ENCODE measurements at places on chromosomes 3 and 15.

- no peak for DNase-seq
These were observed 140.4 kb upstream of the ABI3BP start for GRCh38 chr3:101133652-101134051.

DNA sequence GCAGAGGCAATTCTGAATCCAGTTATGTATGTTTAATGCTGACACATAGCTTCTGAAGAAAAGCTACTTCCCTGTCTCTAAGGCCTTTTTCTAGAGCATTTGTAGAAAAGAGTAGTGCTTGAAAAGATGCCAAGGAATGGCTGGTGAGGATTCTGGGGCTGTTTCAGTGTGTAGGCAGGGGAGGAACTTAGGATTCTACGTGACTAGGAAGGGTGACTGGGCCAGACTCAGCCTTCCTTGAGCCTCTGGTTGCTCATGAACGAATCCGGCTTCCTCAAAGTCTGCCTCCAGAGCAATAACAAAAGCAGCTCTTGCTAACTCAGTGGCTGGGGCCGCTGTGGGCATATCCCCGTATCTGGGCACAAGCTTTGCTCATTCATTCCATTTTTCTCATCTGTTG, 104.8 kb upstream of the WNT5A start:
- DNase-seq, result no peak

DNA sequence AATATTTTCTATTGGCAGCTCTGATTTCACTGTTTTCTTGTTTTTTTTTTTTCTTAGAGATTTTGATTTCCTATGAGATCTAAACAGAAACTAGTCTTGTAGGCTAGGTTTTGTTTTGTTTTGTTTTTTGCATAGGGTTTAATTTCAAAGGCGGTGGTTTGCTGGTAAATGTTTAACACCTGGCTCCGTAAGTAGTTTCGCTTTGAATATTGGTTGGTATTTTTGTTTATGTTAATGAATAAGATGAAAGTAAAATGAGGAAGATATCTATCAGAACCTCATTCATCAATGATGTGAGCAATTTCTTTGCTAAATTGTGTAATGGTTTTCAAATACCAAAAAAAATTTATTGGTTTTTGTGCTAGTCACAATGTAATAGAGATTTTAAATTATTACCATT, 39.7 kb upstream of the TM4SF1 start:
- no peak for DNase-seq

DNA sequence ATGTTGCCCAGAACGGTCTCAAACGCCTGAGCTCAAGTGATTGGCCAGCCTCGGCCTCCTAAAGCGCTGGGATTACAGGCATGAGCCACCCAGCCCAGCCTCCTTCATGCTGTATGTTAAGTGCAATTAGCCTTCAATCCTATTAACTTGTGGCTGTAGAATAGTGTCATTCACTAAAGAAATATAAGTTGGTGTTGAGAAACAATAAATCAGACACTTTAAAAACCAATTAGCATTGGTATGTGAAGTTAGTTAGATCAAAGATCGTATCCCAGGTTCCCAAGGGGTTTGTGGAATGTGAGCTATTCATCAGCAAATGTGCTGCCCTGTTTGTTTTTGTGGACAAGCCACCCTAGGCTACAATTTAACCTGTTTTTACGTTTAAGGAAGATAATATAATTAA, 11.0 kb upstream of the PIK3CB start:
- peak; percentile 75 for DNase-seq

- DNase-seq, result no peak
These were observed at the start of gene ACAN for GRCh38 chr15:88803241-88803919. Gene ACAN (plus strand): TSS chr15:88803436. CDS start chr15:88836207, 32,771 bp downstream.

GRCh38 chr3:73710340-73710739, 85.6 kb upstream of the PDZRN3 start:
- DNase-seq, result no peak

- DNase-seq, result peak; percentile 50
These were observed 6.4 kb upstream of the TBC1D21 start for GRCh38 chr15:73866881-73867410.

DNA sequence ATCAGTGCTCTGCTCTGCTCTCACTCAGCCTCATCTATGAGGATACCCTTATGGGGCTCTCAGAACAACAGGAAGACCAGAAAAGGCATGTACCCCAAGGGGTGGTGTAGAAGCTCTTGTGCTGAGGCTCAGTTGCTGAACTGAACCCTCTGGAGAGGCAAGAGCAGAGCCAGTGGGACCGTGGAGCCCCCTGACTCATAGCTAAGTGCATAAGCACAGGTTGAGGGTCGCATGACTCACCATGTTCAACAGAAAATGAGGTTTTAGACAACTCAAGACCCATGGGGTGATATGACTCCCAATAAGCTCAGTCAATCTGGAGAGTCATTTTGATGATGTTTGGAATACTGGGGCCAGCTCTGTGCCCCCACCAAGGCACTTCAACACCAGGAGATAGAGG, 37.3 kb downstream of the CRYGS start:
- DNase-seq, result no peak

DNA sequence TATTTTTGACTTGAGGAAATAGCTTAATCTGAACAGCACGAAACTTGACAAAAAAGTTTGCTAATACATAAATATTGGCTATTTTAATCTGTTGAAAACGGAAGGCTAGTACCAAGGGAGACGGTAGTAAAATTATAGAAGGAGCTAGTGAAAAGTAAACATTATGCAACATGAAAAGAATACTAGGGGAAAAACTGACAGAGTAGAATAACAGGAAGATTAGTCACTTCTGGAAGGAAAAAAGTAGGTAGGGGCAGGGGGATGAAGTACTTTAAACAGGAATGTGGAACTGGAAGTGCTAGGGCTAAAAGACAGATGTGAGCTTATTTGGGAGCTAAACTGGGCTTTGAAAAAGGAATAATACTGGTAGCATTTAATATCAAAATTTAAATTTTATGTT, 60.1 kb downstream of the MBNL1 start:
- no peak for DNase-seq

DNA sequence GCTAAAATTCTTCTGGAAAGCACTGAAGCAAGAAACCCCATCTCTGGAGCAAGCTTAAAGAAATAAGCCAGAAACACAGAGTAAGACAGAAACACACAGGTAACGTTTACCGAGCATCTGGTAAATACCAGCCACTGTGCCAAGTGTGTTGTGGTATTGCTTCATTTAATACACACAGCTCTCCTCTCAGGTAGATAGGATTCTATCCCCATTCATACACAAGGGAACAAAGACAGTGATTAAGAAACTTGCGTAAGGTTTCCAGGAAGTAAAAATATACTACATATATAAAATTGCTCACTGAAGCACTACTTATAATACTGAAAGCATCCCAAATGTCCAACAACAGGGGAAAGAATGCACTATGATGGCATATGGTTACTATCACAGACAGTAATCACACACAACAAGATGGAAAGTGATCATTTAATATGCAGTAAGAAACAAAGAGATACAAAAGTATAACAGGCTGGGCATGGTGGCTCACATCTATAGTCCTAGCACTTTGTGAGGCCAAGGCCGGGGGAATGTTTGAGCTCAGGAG, 27.5 kb downstream of the TAMM41 start:
- DNase-seq, result no peak

- DNase-seq, result no peak
These were observed 897.2 kb upstream of the ARPP21 start for GRCh38 chr3:34742151-34742550.

- no peak for DNase-seq
These were observed 116.0 kb downstream of the XXYLT1 start for GRCh38 chr3:195154793-195155535.

DNA sequence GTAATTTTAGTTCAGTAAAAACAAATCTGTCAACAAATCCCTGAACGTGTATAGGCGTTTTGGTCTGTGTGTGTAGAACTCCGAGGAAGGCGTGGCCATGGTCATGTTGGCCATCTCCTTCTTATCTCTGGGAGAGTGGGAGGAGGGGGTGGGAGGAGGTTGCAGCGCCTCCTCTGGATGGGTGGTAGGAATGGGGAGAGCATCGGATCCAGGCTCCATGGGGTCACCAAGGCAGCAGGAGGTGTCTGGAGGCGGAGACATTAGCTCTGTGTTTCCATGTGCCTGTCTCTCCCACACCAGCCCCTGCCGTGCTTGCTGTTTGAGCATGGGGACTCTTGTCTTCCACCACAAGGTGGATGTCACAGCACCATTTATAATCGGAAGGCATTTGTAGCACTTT, 34.5 kb upstream of the TRPM1 start:
- DNase-seq, result peak; percentile 26

DNA sequence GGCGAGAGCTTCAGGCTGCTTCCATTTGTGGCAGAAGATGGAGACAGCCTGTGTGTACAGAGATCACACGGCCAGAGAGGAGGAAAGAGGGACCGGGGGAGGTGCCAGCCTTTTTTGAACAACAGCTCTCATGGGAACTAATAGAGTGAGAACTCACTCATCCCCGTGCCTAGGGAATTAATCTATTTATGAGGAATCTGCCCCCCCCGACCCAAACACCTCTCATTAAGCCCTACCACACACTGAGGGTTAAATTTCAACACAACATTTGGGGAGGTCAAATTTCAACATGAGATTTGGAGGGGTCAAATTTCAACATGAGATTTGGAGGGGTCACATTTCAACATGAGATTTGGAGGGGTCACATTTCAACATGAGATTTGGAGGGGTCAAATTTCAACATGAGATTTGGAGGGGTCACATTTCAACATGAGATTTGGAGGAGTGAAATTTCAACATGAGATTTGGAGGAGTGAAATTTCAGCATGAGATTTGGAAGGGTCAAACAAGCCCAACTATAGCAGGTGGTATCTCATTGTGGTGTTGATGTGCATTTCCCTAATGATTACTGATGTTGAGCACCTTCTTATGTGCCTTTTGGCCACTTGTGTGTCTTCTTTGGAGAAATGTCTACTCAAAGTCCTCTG, 20.6 kb upstream of the RFTN1 start:
- DNase-seq, result peak; percentile 88

GRCh38 chr15:33675246-33675645, 293.1 kb upstream of the CHRM5 start:
- peak; percentile 69 for DNase-seq

DNA sequence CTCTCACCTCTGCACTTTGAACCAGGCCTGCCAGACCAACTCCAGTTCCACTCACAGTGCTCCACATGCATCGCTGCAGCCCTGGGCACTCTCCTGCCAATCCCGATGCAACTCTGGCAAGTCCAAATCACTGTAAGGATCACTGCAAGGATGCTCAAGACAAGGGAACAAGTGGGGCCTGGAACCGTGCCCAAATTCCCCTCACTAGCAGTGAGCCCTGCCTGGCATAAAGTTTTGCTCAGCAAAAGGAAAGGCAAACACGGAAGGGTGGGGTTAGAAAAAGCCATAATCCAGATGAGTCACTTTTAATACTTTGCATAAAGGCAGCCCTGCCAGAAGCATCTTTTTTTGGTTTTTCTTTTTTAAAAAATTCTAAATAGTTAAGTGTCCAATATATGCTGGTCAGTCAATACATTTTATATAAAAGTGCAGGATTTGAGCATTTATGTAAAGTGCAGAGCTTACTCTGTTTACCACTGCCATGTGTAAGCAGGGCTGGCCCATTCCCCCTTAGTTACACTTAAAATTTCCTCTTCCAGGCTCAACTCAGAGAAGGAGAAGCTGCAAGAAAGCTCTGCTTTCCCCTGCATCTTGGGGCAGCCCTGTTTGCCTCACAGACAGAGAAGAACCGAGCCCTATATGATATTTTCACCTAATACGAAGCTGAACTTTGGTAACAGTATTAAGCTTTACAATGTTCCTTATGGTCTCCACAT, 102.2 kb downstream of the CD47 start:
- no peak for DNase-seq

- no peak for DNase-seq
These were observed 46.7 kb downstream of the KLHL6 start for GRCh38 chr3:183508821-183509220.

GRCh38 chr3:38588995-38589937, 60.2 kb downstream of the SCN5A start:
- DNase-seq, result no peak

- peak; percentile 79 for DNase-seq
These were observed 374.0 kb upstream of the ALCAM start for GRCh38 chr3:104992676-104993075.

GRCh38 chr3:197178998-197179397, 119.4 kb downstream of the DLG1 start:
- peak; percentile 47 for DNase-seq

DNA sequence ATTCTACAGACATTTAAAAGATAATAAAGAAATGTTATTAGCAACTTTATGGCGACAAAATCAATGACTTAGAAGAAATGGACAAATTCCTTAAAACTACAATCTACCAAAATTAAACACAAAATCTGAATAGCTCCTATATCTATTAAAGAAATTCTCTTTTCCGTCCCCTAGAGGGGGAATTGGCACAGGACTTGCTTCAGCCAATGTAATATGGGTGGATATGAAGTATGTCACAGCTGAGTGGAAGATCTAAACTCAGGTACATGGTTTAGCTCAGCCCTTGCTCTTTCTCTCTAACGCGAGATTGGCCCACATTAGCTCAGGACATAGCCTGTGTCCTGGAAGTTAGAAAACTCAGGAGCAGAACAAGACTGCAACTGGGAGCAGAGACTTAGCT, 79.3 kb downstream of the DNAH12 start:
- peak; percentile 2 for DNase-seq

GRCh38 chr3:52240059-52240885, 1.3 kb upstream of the TWF2 start:
- DNase-seq, result peak; percentile 99

GRCh38 chr15:97096303-97096835, 765.9 kb downstream of the NR2F2 start:
- no peak for DNase-seq

DNA sequence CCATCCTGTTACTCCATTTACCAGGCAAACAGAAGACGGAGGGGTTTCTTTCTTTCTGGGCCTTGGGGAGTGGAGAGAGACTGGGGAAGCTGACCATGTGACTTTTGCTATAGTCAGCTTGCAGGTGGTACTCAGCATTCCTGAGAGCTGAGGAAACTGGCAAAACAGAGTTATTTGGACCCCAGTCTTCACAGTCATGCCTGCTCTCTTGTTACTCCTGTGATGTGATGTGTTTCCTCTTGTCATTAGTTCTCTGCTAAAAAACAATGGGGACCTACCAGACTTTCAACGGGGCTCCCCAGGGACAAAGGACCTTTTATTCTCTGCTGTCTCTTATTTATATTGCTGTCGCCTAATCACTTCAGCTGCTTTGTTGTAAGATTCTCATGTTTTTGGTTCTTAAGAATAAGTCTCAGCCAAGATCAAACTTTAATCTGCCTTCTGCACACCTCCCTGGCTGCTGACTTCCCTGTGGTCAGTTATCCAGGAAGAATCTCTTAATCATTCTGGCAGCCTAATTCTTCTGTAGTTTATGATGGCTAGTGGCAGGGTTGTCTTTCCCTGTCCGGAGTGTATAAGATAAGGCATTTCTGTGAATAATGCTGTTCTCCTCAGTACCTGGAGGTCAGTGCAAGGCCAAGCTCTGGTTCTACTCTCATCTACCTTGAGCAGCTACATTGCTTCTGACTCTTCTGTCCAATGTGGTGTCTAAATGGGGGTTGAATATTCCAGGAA, 8.8 kb downstream of the STARD9 start:
- DNase-seq, result no peak

DNA sequence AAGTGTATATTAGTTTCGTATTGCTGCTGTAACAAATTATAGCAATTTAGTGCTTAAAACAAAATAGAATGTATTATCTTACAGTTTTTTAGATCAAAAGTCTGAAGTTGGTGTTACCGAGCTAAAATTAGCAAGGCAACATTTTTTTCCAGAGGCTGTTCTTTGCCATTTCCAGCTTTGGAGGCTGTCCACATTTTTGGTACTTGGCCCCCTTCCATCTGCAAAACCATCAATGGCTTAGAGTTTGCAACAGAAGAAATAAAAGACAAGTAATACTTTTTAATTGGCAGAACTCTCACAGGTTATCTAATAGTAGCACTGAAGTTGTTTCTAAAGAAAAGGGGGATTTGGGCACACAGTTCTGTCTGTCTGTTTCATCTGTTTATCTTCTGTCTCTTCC, 1248.5 kb downstream of the ROBO1 start:
- no peak for DNase-seq
